ENCODE measurements at places on chromosomes 4 and X. TPM values are rescaled to one million over a fixed set of nuclear protein-coding genes. Genes with fewer than 3 reads are reported as not detected.

GBA3 gene
- under 0.01 TPM for total RNA-seq

CDX4 gene
- not detected for total RNA-seq

TRPC3 gene
- total RNA-seq, result 1.0 TPM

TENM3 gene
- total RNA-seq, result 3.6 TPM

GASK1B gene
- 23.6 TPM for total RNA-seq

GPR50 gene
- total RNA-seq, result not detected

All from fibroblast of lung (primary cell).